CD8-positive, alpha-beta memory T cell (primary cell): ENCODE measurements at places on chromosomes 12 and 14.
A peak's percentile ranks its signal among the peaks of the same experiment; 100 is the strongest.

GRCh38 chr14:69943084-69943780 lies 64.0 kb downstream of the SMOC1 start:
- H3K4me3 ChIP-seq, result no peak overlapping the region
- no peak for DNase-seq
- no peaks in the 10 kb centered on the region for H3K27me3 ChIP-seq
- H3K36me3 ChIP-seq, result no peaks in the 10 kb centered on the region

DNA sequence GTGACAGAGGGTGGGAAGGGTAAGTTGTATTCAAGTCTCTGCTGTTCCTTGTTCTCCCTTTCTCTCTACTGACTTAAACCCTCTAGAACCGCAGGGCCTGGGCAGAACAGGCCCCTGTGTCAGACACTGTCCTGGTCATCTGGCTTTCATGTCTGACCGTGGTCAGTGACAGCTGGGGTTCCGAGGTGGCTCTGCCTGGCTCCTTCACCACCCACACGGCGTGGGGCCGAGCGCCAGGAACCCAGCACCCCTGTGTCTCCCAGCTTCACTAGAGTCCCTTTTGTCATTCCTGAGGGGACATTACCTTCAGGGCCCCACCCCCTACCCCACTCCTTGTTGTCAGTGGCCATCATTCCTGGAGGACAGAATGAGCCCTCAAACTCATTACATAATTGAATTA lies 168.9 kb downstream of the ADGRD1 start:
- H3K27me3 ChIP-seq, result no peaks in the 10 kb centered on the region
- H3K4me3 ChIP-seq, result no peak overlapping the region
- DNase-seq, result no peak
- H3K27ac ChIP-seq, result no peak overlapping the region

DNA sequence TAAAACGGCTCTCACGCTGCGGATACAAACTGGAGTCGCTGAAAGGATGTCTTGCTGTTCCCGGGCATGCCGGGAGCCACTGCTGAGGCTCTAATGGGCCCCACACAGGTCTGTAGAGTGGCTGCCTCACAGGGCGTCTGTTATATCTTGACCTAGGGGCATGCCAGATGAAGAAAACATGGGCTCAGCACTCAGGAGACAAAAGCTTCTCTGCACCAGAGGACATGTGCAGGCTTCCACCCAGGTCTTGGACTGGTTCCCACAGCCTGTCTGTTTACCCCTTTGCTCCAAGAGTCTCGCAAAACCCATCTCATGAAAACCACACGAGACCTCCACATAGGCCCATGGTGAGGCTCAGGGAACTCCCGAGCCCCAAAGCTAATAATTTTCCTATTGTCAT lies 134.2 kb downstream of the RPS29 start:
- H3K4me3 ChIP-seq, result no peak overlapping the region
- H3K4me1 ChIP-seq, result no peaks in the 10 kb centered on the region
- H3K36me3 ChIP-seq, result no peaks in the 10 kb centered on the region

GRCh38 chr12:102513739-102514138 lies 33.4 kb upstream of the IGF1 start:
- no peak overlapping the region for H3K27ac ChIP-seq
- no peaks in the 10 kb centered on the region for H3K4me1 ChIP-seq
- DNase-seq, result no peak
- H3K4me3 ChIP-seq, result no peak overlapping the region
- H3K27me3 ChIP-seq, result no peaks in the 10 kb centered on the region
- no peaks in the 10 kb centered on the region for H3K36me3 ChIP-seq

DNA sequence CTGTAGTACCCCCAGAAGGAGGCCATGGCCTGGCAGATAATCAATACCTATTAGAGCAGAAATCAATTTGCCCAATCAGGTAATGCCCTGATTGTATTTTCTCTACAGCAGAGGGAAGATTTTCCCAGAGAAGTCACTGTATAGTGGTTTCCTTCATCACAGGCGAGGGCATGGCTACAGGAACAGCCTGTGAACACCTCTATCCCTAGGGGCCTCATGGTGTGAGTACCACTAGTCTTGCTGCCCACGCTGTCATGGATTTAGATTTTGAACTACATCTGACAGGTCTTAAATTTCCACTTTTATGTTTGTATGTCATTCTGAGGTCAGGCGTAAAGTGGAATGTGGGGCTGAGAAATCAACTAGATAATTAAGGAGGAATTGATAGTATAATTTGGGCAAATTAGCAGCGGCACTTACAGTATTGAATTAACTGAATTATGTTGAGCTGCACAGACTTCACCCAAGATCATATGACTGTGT lies 42.4 kb upstream of the STXBP6 start:
- H3K4me1 ChIP-seq, result no peaks in the 10 kb centered on the region
- no peak for DNase-seq
- no peak overlapping the region for H3K27ac ChIP-seq
- H3K36me3 ChIP-seq, result no peaks in the 10 kb centered on the region
- H3K27me3 ChIP-seq, result peaks cover 3% of the 10 kb centered on the region

- no peak overlapping the region for H3K27ac ChIP-seq
- H3K27me3 ChIP-seq, result no peaks in the 10 kb centered on the region
These were observed 131.8 kb downstream of the ERC1 start for GRCh38 chr12:1122786-1123185.

DNA sequence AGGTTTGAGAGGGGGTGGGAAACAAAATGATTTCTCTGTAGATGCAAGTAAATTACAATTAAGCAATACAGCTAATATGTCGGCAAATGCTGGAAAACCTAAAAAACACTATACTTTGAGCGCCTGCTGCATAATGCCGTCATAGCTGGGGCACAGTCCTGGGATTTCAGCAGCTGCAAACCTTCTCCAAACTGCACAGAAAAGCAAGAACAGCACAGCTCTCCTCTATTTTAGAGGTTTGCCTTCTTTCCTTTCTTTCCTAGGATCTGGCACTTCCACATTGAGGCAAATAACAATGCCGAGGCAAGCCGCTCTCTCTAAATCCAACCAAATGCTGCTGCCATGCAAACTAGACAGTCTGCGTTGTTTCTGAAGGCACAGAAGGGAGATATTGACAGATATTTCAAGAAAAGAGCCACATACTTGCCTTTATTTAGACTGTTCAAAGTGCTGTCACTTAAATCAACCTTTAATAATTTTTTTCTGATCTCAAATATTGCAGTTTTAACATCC lies 287.1 kb upstream of the G2E3 start:
- DNase-seq, result no peak
- H3K27me3 ChIP-seq, result no peaks in the 10 kb centered on the region
- H3K36me3 ChIP-seq, result no peaks in the 10 kb centered on the region
- H3K4me3 ChIP-seq, result no peak overlapping the region

DNA sequence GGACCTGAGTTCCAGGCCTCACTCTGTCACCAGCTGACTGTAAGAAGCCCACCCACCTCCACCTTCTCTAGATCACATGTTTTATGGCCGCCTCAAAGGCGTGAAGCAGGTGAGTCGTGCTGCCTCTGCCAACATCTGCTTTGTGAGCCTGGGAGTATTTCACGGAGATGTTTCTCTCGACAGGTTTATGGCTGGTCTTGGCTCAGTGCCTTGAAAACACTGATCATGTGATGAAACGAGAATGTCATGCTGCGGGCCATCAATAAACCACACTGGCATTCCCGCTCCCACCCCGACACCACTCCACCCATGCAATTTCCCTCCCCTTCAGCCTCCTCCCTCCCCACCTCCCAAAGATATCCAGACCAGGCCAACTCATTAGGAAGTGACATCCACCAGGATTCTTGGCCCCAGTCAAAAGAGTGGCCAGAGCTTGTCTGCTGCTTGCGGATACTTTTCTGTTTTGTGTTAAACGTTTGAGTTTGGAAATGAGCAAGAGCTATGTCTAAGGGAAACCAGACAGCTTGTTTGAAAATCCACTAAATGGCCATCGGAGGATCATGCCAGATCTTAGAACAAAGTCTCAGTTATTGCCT lies 53.8 kb upstream of the NTF3 start:
- H3K36me3 ChIP-seq, result no peaks in the 10 kb centered on the region
- no peaks in the 10 kb centered on the region for H3K27me3 ChIP-seq
- H3K4me3 ChIP-seq, result no peak overlapping the region
- no peaks in the 10 kb centered on the region for H3K4me1 ChIP-seq
- DNase-seq, result no peak
- H3K27ac ChIP-seq, result no peak overlapping the region

DNA sequence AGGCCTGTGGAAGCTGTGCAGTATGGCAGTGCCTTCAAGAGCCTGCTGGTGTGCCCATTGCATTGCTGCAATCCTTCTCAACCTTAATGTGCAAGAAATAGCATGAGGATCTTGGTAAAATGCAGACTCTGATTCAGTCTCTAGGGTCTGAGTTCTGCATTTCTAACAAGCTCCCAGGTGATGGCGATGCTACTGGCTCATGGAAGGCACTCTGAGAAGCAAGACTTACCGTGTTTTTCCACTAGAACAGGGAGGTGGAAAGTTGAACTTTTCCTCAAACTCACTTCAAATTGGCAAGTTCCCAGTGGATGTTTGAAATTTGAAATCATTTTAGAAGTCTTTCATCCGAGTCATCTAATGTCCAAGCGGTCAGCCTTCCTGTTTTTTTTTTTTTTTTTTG lies 55.5 kb downstream of the MYRFL start:
- H3K4me1 ChIP-seq, result no peaks in the 10 kb centered on the region
- H3K36me3 ChIP-seq, result no peaks in the 10 kb centered on the region
- H3K27ac ChIP-seq, result no peak overlapping the region
- no peak overlapping the region for H3K4me3 ChIP-seq

DNA sequence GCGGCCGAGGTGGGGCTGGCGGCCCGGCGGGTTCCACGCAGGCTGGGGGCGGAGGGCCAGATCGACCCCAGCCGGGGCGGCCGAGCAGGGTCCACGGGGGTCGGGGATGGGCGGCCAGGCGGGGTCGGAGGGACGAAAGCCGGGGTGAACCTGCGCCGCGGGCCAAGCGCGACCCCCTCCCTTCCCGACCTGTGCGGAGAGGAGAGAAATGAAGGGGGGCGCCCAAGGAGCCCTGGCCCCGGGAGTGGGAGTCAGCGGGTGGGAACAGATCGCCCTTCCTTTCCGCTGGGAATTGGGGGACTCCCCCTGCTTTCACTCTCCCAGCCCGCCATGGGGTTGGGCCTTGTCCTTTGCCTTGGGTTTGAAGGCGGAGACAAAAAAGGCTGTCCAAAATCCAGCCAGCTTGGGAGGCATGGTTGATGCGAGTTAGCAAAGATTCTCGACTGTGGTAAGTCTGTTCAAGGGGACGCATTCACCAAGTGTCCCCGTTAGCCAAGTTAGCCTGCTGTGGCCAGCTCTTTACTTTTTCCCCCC lies 559 bp upstream of the CKAP4 start:
- peak overlapping the region; percentile 64 for H3K27ac ChIP-seq
- H3K36me3 ChIP-seq, result no peaks in the 10 kb centered on the region
- H3K27me3 ChIP-seq, result no peaks in the 10 kb centered on the region
- peak overlapping the region; percentile 5 for H3K4me3 ChIP-seq

DNA sequence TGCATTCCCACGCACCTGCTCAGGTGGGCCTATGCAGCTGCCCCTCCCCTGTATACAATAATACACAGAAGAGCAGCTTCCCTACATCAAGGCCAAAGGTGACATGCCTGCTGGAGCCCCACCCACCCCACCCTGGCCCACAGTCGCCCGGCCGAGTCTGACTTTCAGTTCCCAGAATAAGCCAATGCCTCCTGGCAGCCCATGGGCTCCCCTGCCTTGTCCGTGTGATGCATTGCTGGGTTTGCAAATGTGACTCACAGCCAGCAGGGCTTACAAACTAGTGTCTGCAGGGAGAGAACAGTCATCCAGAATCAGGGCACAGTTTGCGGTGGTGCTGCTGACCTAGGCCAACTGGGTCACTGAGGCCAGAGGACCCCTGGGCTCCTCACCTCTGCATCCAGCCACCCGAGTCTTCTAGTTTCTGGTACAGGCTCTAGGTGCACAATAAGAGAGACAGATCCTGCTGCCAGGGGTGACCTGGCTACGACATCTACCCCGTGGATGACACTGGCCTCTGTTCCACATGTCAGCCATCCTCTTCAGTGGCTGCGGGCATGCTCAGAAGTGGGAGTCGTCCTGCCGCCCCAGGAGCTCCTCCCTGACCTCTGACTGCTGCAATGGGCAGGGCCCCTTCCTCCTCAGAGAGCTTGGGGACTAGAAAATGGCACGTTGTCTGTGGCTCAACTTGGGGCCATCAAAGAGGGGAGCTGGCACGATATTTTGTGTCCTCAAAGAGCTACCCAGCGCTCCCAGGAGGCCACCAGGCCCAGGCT lies 84.5 kb downstream of the CHGA start:
- no peaks in the 10 kb centered on the region for H3K4me1 ChIP-seq
- H3K27me3 ChIP-seq, result no peaks in the 10 kb centered on the region
- H3K4me3 ChIP-seq, result no peak overlapping the region
- H3K36me3 ChIP-seq, result no peaks in the 10 kb centered on the region
- no peak overlapping the region for H3K27ac ChIP-seq
- DNase-seq, result no peak

- H3K36me3 ChIP-seq, result peaks cover 70% of the 10 kb centered on the region
- peak; percentile 84 for DNase-seq
- H3K27ac ChIP-seq, result peak overlapping the region; percentile 10
- H3K4me3 ChIP-seq, result no peak overlapping the region
These were observed 43.0 kb downstream of the EVL start for GRCh38 chr14:100108042-100108825.

DNA sequence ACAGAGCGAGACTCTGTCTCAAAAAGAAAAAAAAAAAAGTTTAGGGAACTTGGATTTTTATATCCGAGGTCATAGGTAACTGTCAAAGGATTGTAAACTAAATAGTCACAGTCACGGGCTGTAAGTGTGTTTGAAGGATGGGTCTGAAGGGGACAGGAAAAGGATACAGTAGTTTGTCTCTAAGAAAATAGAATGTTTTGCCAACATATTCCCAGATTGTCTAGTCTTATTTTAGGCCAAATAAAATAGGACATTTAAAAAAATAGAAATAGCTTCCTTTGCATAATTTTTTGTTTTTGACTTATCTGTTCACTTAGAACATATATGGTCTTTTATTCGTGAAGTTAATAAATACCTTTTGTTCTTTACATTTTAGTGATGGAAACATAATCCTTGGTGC lies 24.2 kb upstream of the REP15 start:
- H3K27me3 ChIP-seq, result no peaks in the 10 kb centered on the region
- H3K4me3 ChIP-seq, result no peak overlapping the region
- no peaks in the 10 kb centered on the region for H3K36me3 ChIP-seq
- no peak for DNase-seq
- H3K4me1 ChIP-seq, result no peaks in the 10 kb centered on the region
